NCI-H1048 (cell line): ENCODE measurements at places on chromosomes 12 and 14.
A peak's percentile ranks its signal among the peaks of the same experiment; 100 is the strongest.

DNA sequence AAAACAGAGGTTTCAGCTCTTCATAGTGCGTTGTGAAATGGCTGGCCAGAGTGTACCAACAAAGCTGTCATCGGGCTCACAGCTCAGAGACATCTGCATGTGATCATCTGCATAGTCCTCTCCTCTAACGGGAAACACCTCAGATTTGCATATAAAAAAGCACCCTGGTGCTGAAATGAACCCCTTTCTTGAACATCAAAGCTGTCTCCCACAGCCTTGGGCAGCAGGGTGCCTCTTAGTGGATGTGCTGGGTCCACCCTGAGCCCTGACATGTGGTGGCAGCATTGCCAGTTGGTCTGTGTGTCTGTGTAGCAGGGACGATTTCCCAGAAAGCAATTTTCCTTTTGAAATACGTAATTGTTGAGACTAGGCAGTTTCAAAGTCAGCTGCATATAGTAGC lies 14.3 kb upstream of the PAPLN start:
- DNase-seq = no peak

DNA sequence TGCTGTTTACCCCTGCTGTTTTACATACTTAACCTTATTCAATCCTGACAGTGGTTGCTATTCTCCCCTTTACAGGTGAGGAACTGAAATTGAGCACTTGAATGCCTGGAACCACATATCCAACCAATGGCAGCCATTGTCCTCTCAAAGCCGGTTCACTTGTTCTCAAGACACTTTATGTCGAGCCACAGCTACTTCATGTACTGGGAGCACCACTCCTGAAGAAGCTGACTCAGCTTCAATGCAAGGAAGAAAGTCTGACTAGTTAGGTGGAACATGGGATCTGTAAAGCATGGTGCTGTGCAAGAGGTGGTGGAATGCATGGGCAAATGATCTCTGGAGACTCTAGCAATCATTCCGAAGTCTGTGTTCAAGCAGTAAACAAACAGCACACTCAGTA lies 113.9 kb upstream of the CPM start:
- DNase-seq = no peak

DNA sequence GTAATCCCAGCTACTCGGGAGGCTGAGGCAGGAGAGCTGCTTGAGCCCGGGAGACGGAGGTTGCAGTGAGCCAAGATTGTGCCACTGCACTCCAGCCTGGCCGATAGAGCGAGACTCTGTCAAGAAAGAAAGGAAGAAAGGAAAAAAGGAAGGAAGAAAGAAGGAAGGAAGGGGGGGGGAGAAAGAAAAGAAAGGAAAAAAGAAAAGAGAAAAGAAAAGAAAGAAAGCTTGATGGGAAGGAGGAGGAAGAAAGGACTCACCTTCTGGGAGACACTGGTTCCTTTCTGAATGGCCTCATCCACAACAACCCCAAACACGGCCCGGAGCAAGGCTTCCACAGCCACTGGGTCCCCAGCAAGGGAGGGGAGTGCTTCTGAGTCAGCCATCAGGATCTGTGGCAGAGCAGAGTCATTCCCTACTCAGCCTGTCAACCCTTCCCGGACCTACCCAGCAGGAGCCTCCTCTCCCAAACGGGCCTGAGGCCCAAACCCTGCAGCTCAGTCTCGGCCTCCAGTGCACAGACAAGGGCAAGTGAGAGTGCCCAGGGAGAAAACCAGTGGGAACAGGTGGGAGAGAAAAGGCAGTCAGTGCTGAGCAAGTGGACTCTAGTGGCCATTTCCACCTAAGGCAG lies 7.3 kb upstream of the ZNF740 start:
- DNase-seq = no peak

DNA sequence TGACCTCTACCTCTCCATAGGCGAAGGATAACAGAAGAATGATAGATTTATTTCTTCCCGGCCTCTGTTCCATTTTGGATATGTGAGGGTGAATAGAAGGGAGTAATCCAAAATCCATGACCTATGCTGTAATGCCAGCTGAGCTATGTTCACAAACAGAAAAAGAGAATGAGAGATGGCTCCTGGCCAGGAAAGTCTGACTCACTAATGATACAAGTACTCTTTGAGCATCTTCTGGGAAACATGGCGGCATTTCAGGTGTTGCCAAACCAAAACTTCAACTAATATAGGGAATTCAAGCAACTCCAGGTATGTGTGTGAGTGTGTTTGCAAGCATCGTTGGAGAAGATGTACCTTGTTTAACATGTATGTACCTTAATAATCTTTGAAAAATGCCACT lies 55.1 kb downstream of the MED13L start:
- no peak for DNase-seq

GRCh38 chr14:100541621-100542560 lies 45.3 kb downstream of the BEGAIN start:
- no peak for DNase-seq

DNA sequence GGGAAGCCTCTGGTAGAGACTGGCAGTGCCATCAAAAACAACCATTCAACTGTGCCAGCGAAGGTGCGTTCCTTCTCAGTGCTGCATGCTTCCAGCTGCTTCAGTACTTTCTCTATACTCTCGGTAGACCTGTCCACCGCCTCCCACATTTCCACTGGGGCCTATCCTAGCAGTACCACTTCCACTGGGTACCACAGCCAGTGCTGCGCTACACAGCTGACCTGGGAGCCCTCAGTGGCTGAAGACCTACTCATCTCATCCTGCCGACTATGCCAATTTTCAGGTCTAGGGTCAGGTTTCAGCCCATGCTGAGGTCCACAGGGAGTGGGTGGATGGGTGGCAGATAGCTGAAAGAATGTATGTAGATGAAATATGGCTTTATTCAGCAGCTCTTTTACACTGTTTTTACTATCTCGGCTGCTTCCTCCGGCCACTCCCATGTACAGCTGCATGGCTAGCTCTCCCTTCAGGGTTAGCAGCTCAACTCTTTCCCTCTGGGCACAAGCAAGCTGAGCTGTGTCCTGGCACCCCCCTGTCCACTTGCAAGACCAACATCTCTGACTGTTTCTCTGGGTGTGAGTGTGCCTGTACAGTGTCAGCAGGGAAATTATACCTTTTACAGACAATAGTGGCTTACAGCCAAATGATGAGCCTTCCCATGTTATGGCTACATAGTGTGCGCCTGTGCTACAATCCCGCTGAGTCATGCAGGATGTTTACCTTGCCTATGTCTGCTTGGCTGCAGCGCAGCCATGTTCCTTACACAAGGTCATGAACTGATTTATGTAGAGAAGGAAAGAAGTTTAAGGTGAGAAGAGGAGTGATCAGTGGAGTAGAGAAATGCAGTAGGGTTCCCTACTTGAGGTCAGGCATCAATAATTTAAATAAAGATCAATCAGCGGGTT lies 125.7 kb upstream of the DDHD1 start:
- no peak for DNase-seq

- DNase-seq = no peak
These were observed 26.9 kb downstream of the MANSC1 start for GRCh38 chr12:12323118-12323517.

DNA sequence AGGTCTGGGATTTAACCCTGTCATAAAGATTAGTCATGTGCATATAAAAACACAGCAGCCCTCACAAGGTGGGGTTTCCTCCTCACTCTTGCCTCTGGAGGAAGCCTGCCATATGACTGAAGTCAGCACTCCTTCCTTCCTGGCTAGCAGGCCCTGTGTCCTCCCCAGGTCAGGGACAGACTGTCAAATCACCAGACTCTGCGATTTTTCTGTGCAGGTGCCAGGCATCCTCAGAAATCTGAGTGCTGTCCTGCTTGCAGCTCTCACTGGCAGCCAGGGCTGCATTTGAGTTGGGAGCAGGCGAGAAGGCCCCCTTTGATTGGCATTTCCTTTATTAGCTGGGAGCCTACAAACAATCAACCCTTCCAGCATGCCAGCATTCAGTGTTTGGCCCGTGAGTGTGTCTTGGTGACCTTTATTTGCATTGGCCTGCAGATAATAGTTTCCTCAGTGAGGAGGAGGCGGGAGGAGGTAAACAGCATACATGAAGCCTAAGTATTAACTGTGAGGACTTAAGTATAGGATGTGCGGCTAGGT lies 183.8 kb upstream of the ARHGAP5 start:
- DNase-seq = no peak

GRCh38 chr12:6827437-6827911 lies 733 bp upstream of the P3H3 start:
- DNase-seq = peak; percentile 37

DNA sequence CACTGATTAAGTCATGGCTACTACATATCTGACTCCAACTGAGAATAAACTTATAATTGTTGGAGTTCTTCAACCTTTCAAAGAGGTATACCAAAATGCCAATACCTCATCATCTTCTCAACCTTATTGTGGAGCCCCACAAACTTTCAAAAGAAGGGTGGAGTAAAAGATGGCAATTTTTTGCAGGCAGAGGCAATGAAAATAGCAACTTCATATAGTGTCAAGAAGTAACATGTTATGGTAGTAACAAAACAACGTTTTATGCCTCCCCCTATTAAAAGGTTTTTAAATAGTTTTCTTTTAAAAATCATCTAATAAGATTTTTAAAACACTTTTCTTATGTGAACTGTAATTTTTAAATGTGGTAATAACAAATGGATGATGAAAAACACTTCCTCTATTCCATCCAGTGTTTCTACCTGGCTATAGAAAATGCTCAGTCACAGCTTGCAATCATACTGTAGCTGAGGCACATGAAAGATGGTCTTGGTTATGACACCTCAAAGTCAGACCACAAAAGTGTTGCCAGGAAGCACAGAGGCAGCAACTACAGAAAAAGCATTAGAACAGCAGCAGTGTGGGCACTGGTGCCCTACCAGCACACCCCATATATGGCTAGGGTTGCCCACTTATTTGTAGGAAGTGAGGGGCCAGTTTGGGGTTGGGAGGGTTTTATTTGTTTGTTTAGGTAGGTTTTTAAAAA lies 7.0 kb downstream of the PPP1R12A start:
- no peak for DNase-seq

GRCh38 chr12:85157035-85157603 lies 121.0 kb downstream of the LRRIQ1 start:
- DNase-seq = no peak

DNA sequence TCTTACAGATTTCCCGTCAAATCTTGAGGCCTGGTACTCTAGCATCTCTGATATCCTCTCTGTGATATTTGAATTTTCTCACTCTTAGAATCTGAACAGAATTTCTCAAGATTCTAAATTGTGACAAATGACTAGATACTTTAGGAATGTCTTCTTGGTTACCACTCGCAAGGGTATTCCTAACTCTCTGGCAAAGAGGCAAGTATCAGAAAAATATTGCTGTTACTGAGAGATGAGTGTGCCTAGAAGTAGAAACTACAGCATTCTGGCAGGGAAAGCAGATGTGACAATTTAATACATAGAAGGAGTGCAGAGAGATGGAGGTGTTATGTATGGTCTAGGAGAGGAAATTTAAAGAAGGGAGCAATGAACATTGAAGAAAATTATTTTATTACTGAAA lies 467.8 kb downstream of the LRIG3 start:
- DNase-seq = no peak

- no peak for DNase-seq
These were observed 70.5 kb downstream of the SERPINA3 start for GRCh38 chr14:94682736-94683135.

DNA sequence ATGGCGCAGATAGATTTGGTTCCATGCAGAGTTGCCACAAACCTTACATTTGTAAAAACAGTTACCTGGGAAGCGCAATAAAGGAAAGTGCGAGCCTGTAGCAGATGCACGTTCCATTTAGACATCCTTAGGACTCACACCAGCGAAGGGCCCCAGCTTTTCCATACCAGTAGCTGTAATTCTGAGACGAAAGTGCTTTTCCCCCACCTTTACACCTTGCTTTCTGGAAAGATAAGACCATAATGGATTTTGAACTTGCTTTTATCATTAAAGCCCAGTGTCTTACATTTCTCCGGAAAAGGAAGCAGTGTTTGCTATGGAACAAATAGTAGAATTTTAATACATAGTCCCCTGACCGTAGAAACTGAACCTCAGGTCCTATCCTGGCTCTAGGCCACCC lies 616 bp upstream of the CCDC77 start:
- no peak for DNase-seq

DNA sequence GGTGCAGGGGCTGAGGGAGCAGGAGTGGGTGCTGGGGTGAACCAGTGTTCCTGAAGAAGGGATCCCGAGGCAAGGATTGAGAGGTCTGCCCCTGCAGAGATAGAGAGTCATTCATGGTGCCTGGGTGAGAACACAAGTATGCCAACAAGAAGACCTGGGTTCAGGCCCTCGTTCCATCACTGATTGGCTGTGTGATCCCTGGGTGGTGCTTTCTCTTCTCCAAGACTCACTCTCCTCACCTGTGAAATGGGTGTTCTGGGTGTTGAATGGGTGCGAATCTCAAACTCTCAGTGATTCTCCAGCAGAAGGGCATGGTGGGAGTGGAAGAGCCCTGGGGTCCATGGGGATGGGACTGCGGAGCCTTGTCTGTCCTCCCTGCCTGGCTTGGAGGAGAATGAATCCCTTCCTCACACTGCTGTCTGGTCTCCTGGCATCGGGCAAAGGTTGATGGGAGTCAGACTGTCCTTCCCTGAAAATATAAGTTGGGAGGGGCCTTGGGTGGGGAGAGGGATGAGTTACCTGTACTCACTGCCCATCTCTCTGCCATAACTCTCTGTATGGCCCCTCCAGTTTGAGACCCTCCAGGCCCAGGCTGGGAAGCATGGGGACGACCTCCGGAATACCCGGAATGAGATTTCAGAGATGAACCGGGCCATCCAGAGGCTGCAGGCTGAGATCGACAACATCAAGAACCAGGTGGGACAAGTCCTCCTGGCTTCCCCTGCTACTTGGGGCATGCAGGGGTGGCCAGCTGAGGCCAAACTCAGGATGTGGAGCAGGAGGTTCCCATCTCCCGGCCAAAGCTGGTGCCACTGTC lies 9.6 kb downstream of the KRT7 start:
- DNase-seq = no peak

DNA sequence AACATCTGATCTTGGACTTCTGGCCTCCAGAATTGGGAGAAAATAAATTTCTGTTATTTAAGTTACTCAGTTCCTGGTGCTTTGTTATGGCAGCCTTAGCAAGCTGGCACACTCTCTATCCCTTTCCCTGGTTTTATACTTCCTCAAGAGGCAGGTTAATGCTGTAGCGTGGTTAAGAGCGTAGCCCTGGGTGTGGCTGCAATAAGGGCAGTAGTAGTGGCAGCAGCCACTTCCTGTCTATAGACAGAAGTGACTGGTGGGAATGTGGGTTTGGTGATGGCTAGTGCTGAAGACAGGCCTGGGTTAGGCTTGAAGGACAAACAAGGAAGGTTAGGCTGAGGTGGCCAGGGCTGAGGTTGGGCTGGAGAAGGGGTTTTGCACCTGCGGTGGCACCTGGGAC lies 3.6 kb upstream of the LGALS3 start:
- no peak for DNase-seq
